ENCODE measurements at places on chromosomes 11 and 22.

DNA sequence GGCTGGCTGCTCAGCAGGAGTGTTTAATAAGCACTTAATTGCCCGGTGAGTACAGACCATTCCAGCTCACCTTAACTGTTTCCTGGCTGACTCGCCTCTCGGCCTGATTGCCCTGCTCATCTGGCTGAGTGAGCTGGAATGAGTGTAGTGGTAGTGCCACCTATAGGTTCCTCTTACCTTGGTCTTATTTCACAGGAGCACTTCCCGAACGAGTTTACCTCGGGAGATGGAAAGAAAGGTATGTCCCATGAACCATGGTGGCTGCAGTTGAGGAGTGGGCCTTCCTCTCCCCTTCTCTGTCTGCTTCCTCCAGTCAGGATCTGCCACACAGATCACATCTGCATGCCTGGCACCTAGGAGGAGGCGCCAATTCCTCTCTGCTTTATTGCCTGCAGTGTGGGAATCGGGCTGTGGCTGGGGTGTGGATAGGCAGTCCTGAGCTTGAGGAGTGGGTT, 26.7 kb downstream of the UPB1 start:
- peak; percentile 70 for DNase-seq

DNA sequence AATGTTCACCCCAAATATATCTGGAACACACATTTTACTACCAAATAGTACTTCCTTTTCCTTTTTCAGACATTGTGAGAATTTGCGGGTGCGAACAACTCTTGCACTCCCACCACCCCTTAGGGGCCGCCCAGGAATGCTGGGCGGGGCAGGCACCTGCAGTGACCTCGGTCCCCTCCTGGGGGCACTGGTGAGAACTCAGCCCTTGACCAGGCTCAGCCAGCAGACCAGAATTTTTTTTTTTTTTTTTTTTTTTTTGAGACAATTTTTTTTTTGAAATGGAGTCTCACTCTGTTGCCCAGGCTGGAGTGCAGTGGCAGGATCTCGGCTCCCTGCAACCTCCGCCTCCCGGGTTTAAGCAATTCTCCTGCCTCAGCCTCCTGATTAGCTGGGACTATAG, 75.8 kb downstream of the ARHGAP8 start:
- DNase-seq, result peak; percentile 34

DNA sequence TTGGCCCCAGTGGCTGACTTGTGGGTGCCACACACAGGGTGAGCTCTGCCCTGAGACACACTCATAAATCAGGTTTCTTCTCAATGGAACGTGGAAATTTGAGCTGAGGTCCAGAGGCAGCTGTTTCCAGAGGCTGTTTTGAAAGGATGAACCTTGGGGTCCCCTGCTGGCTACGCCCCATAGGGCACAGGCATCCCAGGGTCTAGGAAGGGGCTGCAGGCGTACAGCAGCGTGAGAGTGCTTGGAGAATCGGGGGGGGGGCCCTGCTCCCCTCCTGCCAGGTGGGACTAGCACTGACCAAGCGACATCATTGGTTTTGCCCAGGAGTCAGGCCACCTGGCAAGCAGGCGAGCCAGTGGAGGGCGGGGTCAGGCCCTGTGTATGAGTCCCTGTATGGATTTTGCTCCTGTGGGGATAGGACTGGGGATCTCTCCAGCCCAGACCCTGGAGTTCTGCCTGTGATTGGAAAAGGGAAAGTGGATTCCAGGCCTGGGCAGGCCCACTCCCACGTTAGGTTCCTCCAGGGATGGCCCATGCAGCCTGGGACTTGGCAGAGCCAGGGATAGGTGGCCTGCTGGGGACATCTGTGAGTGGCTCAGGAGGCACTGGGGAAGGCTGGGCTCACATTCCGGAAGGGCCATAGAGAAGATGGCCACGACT, 61.0 kb downstream of the FBXO7 start:
- no peak for DNase-seq

DNA sequence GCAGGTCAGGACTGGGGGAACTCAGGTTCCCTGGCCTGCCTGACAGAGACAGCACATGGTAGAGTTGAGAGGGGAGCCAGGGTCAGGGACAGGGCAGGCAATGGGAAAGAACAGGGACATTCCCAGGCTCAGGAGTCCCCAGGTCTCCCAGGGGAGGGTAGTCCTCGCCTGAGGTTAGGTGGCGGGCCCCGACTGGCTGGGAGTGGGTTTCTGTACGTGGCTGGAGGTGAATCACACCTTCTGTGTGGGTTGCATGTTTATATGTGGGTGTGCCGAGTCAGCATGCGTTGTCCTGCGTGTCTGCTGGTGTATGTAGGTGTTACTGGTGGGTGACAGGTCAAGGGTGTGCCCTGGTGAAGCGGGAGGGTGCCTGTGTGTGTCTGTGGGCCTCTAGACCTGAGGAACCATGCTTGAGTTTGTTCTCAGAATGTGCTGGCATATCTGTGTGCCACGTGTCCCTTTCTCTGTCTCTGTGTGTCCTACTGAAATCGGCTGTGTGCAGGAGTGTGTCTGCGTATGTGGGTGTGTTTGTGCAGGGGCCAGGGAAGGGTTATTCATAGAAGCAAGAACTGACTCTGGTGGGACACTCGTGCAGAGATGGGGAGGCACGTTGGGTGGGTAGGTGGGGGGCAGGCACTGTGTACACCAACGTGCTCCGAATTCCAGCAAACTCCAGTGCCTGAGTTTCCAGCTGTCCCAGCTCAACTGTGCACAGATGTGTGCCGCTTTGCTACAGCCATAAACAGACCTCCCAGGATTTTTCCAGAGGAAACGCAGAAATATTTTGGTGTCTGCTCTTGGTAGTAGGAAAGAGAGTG, 23.8 kb upstream of the OAF start:
- peak; percentile 64 for DNase-seq

- DNase-seq, result no peak
Observed at GRCh38 chr11:109121173-109121932, 300.6 kb upstream of the C11orf87 start.
